ENCODE measurements at places on chromosomes 7 and 10. TPM values are rescaled to one million over a fixed set of nuclear protein-coding genes. Genes with fewer than 3 reads are reported as not detected.

WNT8B gene
- total RNA-seq, result not detected

SRRT gene
- 47.5 TPM for total RNA-seq

IL2RA gene
- total RNA-seq, result 16.3 TPM

KLF14 gene
- not detected for total RNA-seq

CALML5 gene
- not detected for total RNA-seq

NODAL gene
- total RNA-seq, result 0.40 TPM

LRRC61 gene
- 25.1 TPM for total RNA-seq

UPP1 gene
- total RNA-seq, result 27.6 TPM

CLIP2 gene
- total RNA-seq, result 50.7 TPM

SMIM30 gene
- 36.2 TPM for total RNA-seq

SH2D4B gene
- not detected for total RNA-seq

XRCC2 gene
- total RNA-seq, result 0.35 TPM

LLCFC1 gene
- not detected for total RNA-seq

BTBD16 gene
- total RNA-seq, result not detected

Measured in gastroesophageal sphincter (tissue), 4 donors.